GM23248 (cell line): ENCODE measurements at places on chromosomes 5 and 9.

GRCh38 chr9:135165756-135166519 is 78.5 kb downstream of the OLFM1 start:
- DNase-seq: no peak
- no peak overlapping the region for H3K4me3 ChIP-seq
- H3K36me3 ChIP-seq: no peaks in the 10 kb centered on the region

GRCh38 chr5:97923997-97924396 is 741.0 kb upstream of the RIOK2 start:
- H3K4me1 ChIP-seq: no peaks in the 10 kb centered on the region
- no peak for DNase-seq
- H3K27ac ChIP-seq: no peak overlapping the region
- no peaks in the 10 kb centered on the region for H3K36me3 ChIP-seq

DNA sequence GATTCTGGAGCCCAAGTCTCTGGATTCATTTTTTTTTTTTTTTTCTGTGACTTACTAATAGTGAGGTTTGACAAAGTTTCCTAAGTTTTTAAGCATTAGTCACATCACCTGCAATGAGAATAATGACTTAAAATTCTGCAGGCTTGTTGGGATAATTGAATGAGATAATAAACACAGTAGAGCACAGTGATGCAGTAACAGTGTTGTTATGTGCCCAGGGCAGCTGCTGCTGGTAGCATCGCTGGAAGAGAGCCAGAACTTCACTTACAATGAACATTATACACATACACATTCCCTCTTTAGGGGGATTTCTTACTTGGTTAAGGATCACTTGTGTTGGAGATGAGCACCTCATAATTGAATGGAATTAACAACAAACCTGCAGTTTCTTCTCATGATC is 78.9 kb downstream of the ALDH7A1 start:
- 0 out of 2 replicates have a peak overlapping the region, but pooled peaks have one; percentile 16 for H3K27ac ChIP-seq
- H3K4me3 ChIP-seq: no peak overlapping the region
- DNase-seq: peak; percentile 68
- no peaks in the 10 kb centered on the region for H3K27me3 ChIP-seq

GRCh38 chr5:87188391-87188790 is 79.3 kb upstream of the RASA1 start:
- H3K27ac ChIP-seq: no peak overlapping the region
- H3K36me3 ChIP-seq: no peaks in the 10 kb centered on the region
- no peaks in the 10 kb centered on the region for H3K4me1 ChIP-seq
- no peaks in the 10 kb centered on the region for H3K27me3 ChIP-seq
